ENCODE measurements at places on chromosomes 16 and 17.

GRCh38 chr17:11330006-11330405 lies 89.0 kb downstream of the SHISA6 start:
- no peak for DNase-seq

- no peak for DNase-seq
Observed at GRCh38 chr16:87361916-87362619, 21.5 kb downstream of the FBXO31 start.

GRCh38 chr17:6753006-6753445 lies 2.8 kb upstream of the XAF1 start:
- peak; percentile 46 for DNase-seq

GRCh38 chr17:82204831-82205719 lies 7.6 kb downstream of the CCDC57 start:
- no peak for DNase-seq

DNA sequence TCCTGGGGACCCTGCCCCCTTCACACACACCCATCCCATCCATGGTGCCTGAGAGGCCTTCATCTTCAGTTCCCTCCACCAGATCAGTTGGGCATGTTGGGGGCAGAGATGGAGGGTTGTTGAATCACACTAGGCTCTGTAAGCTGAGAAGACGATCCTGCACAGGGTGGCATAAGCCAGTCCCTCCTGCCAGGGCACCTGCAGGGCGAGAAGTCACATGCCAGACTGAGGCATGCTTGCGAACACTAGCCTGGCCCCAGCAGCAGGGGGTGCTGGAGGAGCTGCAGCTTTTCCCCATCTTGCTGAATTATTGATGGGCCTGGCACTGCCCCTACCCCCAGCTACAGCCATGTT lies 6.1 kb upstream of the TBX2 start:
- DNase-seq: peak; percentile 64

DNA sequence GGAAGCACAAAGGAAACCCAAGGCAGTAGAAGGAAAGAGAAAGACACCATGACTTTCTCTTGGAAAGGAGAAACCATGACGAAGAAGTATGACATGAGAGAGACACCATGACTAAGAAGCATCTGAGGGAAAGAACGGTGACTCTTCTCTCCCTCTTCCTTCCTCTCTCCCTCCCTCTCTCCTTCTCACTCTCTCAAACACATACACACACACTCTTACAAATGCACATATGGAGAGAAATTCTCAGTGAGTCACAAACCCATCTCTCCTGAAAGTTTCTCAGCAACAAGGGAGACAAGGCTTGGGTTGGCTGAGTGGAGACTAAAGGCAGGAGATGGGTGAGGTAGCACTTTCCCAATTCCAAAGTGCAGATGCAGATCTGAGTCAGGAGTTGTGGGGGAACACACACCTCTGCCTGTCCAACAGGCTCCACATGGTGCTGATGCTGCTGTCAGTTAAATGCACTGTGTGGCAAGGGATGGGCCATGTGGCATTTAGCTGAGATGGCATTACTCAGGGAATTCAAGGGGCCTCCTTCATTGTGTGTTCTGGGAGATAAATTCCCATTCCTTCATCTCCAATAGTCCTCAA lies 336.7 kb upstream of the C16orf82 start:
- DNase-seq: no peak

- no peak for DNase-seq
Observed at GRCh38 chr16:48887646-48888210, 277.7 kb upstream of the N4BP1 start.

DNA sequence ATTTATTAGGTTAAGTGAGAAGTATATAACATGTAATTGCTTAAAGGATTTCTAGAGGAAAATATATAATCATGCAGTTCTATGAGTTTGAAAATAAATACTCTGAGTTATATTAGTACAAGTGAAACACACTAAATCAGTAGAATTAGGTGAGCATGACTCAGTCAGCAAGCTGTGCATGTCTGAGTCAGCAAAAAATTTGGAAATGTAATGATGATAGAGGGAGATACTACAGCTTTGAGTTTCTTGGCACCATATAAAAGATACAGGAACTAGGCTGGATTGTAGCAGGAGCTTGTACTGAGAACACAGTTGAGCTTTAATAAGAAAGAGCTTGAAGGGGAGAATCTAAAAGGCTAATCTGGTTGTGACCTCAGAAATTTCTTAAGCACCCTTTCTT lies 1224.6 kb downstream of the CDH8 start:
- no peak for DNase-seq

DNA sequence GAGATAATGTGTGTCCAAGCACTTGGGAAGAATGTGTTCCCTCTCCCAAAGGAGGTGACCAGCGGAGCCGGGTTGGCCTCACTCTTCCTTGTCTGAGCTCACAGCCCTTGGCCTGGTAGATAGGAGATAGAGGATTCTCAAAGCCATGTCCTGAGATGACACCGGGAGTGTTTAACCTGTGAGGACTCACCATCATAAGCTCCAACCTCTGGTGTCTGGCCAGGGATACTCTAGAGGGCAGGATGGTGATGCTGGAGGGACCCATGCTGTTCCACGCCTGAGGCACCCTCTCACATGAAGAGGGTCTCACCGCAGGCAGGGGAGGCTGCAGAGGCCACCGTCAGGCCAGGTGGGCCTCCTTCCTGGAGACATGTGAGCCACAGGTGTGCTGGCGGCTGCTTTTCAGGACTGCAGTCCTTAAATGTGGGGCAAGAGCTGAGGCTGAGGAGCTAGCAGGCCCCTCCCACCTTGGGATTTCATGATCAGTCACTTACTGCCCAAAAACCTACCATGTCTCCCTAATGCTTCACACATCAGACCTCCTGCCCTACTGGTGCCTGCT lies 6.6 kb upstream of the ZNF629 start:
- no peak for DNase-seq

GRCh38 chr17:59494757-59495368 lies 70.5 kb upstream of the DHX40 start:
- DNase-seq: no peak

DNA sequence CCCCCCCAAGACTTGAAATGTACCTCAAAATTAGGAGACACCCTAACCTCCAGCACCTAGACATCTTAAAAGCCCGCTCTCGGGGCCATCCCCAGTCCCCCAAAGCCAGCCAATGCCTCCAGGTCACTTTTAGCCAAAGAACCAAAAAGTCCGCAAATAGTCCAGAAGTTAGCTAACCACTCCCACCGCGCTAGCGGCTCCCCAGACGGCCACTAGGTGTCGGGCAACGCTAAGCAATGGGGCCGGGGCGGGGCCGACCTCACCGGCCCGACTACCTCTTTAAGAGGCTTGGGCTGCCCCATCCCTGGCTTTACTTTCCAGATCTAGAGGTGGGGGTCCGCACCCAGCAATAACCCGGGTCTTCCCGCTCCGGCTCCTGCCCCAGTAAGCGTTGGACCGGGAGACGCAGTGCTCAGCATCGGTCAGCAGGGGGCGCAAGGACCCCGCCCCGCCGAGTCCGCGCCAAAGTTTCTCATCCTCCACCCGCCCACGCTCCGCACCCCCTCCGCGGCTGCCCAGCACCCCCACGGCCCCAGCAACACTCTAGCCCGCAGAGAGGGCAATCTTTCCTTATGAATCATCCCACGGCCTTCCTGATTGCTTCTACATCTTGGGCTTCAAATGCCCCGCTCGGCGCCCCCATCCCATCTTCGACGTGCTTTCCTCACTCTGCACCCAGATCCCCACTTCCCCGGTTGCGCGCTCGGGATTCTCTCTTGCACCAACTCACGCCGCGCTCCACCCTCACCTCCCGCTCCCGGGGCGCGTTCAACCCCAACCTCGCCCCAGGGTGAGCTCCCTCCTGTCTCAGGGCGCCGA lies 765 bp downstream of the COL1A1 start:
- DNase-seq: peak; percentile 90

DNA sequence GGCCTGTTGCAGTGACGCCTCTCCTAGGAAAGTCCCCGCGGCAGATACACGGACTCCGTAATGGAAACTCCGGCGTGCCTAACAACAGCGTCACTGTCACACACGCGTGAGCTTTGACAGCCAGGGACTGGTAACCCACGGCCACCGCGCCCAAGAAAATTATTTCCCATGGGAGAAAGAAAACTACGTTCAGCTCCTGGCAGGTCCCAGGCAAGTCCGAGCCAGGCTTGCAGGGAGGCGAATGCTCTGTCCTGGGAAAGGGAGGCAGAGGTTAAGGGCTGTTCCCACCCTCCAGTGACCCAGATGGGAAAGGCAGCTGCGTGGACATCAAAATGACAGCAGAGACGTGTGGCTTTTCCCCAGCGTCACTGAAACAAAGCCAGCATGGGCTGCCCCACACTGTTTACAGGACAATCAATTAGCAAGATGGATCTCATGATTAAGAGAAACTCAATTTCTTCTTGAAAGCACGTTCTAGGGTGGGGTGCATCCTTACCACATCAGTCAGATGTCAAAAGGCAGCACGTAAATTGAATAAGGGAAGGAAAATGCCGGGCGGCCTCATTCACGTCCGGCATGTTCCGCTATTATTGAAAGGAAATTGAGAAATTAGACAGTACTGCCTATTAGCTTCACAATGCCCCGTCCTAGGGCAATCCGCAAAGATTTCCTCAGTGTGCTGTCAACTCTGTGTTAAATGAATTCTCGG lies 82.5 kb downstream of the NXN start:
- no peak for DNase-seq

DNA sequence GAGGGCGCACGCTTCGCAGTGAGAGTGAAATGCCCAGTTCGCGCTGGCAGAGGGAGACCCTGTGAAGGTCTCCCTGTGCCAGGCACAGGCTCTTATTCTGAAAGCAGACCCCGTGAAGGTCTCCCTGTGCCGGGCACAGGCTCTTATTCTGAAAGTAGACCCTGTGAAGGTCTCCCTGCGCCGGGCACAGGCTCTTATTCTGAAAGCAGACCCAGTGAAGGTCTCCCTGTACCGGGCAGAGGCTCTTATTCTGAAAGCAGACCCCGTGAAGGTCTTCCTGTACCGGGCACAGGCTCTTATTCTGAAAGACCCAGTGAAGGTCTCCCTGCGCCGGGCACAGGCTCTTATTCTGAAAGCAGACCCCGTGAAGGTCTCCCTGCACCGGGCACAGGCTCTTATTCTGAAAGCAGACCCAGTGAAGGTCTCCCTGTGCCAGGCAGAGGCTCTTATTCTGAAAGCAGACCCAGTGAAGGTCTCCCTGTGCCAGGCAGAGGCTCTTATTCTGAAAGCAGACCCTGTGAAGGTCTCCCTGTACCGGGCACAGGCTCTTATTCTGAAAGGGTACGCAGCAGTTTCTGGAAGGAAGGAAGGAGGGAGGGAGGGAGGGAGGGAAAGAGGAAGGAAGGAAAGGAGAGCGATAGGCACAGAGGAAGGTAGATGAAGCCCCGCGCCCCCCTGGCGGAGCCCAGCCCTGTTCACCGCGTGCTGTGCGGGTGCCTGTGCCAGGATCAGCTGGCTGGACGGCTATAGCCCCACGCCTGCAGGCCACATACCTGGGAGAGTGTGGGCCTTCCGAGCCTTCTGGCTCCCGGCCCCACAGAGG lies 55.3 kb downstream of the WDR45B start:
- peak; percentile 62 for DNase-seq

DNA sequence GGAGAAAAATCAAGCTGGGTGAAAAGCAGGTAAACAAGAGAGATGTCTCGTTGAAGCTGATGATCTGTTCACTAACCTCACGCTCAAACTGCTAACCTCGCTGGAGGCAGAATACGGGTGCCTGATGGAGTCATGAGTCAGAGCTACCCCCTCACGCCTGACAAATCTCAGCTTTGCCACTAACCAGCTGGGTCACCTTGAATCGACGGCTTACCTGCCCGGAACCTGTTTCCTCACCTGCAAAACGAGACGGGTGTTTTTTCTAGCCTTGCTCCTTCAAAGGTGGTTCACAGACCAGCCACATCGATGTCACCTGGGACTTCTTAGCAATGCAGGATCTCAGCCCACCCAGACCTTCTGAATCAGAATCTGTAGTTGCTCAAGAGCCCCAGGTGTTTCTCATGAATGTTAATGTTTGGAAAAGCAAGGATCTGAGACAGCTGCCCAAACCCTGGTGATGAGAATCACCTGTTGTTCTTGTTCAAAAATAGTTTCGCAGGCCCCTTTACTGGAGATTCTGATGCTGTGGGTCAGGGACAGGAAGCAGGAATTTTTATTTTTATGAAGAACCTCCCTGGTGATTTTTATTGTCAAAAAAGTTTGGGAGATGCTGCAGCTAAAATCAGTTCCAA lies 56.9 kb downstream of the MARCHF10 start:
- DNase-seq: no peak

- DNase-seq: peak; percentile 38
Observed at GRCh38 chr16:89729863-89730593, 8.7 kb downstream of the ZNF276 start.

DNA sequence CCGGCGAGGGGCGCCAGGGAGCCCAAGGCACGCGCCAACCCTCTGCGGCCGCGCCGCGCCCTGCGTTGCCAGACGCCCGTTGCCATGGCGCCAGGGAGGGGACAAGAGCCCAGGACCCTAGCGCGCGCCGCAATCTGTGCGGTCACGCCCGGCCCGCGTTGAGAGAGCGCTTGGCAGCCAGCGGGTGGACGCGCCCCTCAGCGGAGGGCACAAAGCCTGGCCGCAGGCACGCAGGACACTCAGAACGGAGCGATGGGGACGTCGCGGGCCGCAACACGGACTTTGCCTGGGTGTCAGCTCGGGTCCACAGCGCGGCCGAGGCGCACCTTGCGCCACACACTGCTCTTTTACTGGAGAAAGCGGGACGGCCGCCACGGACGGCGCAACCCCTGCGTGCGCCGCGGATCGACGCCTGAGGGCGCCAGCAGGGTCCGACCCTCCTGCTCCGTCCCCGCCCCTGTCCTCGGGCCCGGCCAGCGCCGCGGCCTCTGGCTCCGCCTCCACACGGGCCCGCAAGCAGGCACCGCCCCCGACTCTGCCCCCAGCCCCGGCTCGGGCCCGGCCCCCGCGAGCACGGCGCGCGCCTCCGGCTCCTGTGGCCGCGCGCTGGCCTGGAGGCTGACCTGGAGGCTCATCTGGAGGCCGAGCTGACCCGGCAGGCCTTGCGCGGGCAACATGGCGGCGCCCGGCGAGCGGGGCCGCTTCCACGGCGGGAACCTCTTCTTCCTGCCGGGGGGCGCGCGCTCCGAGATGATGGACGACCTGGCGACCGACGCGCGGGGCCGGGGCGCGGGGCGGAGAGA lies at the start of gene GFER:
TSS of gene GFER (plus strand) at position 650 of the 803 bp plus-strand sequence. CDS start at position 676, 26 bp downstream.
- DNase-seq: peak; percentile 98

DNA sequence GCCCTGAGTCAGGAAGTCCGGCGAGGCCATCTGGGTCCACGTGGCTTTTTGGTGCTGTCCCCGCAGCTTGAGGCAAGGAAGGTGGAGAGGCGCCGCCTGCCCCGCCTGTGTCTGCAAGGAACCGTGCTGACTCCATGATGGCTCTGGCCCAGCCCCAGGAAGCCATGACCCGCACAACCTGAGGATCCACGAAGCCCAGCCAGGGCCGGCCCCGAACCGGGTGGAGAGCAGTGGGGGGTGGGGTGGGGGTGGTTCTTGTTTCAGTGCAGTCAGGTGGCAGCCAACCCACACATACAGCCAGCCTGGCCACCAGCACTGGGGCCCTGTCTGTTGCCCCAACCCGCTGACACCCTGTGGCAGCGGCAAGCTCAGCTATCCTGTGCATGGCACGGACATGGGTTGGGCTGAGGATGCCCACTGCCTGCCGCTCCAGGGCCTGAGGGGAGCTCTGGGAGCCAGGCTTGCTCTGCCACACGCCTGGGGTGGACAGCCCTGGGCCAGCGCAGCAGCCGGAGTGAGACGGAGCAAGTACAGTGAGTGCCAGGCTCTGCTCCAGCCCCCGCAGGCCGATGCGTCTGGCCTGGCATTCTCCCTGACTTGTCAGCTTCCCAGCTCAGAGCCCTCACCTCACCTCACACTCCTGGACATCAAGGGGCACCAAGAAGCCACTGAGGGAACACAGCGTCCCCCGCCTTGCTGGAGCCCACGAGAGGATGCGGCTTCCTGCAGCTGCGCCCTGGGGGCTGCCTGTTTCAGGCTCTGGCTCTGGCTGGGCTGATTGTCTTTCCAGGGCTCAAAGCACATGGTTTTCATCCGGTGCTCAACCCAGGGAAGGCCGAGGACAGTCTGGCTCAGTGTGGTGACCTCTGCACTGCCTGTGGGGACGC lies 68.8 kb downstream of the LMF1 start:
- no peak for DNase-seq
